ENCODE measurements at places on chromosomes 2 and 18. TPM values are rescaled to one million over a fixed set of nuclear protein-coding genes. Genes with fewer than 3 reads are reported as not detected.

The NCKAP1 gene
- 262 TPM for total RNA-seq

GRCh38 chr2:160376576-160376975 is 117.0 kb downstream of the RBMS1 start:
- no peak for DNase-seq

DNA sequence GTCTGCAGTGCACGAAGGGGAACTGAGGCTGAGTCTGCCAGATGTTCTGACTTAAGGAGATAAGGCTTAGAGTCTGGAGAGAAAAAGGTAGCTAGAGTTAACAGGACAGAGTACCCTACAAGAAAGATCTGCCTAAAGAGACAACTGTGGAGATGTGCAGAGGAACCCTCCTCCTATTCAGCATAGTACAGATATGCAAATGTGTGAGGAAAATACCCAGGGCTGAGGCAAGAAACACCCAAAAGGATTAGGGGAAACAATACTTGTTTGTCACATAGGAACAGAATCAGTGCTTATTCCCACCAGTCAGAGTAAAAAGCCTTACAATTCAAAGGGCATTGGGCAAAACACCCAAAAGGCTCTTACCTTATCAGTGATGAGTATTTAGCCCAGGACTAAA is 67.8 kb downstream of the SS18 start:
- no peak for DNase-seq

GRCh38 chr18:46294318-46294717 is 190.1 kb downstream of the HAUS1 start:
- no peak for DNase-seq

DNA sequence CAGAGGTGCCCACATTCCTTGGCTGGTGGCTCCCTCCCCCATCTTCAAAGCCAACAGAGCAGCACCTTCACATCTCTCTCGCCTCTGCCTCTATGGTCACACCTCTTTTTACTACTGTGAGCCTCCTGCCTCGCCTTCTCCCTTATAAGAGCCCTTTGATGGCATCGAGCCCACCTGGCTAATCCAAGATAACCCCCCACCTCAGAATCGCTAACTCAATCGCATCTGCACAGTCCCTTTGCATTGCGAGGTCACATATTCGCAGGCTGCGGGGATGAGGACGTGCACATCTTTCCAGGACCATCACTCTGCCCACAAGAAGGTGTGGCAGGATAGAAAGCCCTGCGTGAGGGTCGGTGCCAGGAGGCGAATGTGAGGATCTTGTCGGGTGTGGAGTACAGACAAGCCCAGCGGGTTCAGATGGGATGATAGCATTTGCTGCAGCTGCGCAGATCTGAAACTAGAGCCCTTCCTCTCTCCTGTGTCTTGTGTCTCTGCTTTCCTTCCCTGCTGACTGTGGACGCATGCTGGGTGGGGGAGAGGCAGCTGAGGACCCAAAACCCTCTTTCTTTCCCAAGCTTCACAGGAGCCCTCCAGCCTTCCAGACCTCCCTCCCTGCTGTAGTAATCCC is 148.3 kb upstream of the HDAC4 start:
- no peak for DNase-seq

- DNase-seq, result no peak
These were observed 11.6 kb upstream of the RBMS1 start for GRCh38 chr2:160505256-160505655.

GRCh38 chr18:2293109-2293839 is 278.0 kb downstream of the METTL4 start:
- no peak for DNase-seq

- no peak for DNase-seq
These were observed 1674.1 kb upstream of the TMEFF2 start for GRCh38 chr2:193868833-193869232.

DNA sequence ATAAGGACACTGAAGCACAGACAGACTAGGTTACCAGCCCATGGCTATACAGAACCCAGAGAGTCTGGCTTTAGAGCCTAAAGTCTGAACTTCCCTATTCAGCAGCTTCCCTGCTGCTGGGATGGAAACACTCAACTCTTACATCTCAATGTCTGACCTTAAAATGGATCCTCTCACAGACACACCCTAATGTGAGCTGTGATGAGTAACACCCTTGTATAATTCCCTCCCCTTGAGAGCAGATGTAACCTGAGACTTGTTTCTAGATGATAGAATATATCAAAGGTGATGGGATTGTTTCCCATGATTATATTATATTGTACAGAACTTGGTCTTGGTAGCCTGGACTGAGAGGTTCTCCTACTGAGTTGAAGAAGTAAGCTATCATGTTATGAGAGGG is 577.1 kb upstream of the KLHL29 start:
- DNase-seq, result no peak

DNA sequence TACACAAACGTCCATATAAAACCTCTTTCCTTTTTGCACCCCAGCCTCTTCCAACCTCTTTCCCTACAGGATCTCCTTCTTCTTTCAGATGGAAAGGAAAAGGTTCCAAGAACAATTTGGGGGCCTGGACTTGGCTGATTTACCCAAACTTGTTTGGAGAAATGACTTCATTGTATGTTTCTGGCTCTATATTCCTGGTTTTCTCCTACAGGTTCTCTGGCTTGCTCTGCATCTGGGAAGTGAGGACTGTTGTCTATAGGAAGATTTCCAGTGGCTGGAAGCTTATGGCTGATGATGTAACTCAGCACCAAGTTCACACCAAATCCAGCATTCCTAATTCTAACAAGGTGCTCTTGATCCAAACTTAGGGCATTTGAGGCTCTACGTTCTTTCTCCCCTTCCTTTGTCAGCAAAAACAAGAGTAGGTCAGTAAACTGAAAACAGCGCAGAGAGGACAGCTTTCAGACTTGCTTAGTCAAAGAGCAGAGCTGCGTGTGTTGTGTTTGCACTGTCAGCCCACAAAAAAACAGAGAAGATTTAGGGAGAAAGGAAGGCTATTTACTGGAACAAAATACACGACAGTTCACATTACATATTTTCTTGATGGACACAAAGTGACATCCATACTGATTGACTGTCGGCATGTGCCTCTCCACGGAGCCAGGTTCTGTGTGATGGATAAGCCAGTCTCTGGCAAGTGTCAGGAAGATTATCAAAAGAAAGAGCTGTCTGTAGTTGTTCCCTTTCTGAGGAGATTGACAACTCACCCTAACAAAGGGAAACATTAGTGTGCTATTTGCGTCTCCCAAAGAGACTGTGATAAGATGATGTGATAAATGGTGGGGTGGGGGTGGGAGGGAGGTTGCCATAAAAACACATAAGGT is 39.7 kb downstream of the CDCA7 start:
- no peak for DNase-seq

- DNase-seq, result no peak
These were observed 30.5 kb upstream of the TWIST2 start for GRCh38 chr2:238817382-238817781.

DNA sequence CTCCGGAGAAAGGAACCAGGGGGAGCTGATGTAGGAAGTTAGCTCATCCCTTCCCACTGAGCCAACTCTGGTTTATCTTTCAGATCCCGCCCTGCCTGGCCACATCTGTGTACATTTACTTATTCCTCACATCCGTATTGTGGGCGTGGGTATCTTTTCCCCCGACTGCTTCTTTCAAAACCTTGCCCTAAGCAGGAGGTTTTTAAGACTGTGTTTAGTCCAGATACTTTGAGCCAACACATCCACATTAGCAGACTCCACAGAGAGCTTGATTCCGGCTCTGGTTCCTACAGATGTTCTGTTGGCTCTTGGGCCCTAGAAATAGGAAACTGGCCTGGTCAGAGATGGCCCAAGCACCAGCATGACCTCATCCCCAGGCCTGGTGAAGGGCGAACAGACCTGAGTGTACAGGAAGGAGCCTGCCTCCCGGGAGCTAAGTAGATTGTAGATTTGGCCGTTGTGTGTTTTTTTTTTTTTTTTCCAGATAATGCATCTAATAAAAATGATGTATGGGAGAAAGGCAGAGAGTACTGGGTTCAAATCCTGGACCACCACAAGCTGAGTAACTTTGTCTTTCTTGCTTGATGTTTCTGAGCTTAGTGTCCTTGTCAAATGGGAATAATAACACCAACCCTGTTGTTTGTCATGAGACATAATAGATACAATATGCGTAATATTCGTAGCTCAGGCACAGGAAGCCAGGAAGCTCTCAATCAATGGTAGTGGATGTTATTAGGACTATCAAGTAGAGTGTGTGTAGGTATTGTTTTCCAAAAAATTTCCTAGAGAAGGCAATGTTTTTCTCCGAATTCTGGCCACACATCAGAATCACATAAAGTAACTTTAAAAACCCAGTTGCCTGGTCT is 92.3 kb downstream of the PRKCE start:
- no peak for DNase-seq

DNA sequence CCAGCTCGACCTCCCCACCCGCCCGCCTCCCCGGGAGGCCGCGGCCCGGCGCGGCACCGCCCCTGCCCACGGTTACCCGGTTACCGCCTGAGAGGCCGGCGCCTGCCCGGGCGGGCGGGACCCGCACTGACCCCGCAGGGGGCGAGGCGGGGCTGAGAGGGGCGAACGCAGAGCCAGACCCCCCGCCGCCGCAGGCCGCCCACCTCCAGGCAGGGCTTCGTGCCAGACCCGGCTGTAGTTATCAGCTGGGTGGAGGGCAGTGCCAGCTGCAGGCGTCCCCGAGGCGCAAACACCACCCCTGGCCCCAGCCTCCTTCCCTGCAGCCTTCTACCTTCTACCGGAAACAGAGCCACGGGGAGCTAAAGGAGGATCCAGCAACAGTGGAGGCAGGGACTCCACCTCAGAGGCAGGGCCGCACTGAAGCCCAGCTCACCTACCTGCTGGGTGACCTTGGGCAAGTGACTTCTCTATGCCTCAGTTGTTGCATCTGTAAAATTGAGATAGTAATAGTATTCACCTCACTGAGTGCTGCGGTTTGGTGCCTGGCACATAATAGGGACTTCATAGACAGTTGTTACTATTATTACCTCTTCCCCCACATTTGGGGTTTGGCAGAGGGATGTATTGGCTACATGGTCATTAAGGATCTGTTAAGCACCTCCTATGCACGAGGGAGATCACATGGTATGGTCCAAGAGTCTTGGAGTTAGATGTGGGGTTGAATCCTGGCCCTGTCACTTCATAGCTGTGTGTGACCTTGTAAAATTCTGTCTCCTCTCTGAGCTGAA is 231.6 kb upstream of the SMAD2 start:
- DNase-seq, result peak; percentile 89

- DNase-seq, result no peak
These were observed 61.6 kb downstream of the BMP10 start for GRCh38 chr2:68809324-68810240.
